ENCODE measurements at places on chromosomes 5 and 9.

GRCh38 chr5:1963358-1963757 lies 80.6 kb upstream of the IRX4 start:
- no peak for DNase-seq

- DNase-seq = no peak
Measured at GRCh38 chr5:34062419-34062818, 19.4 kb upstream of the C1QTNF3 start.

DNA sequence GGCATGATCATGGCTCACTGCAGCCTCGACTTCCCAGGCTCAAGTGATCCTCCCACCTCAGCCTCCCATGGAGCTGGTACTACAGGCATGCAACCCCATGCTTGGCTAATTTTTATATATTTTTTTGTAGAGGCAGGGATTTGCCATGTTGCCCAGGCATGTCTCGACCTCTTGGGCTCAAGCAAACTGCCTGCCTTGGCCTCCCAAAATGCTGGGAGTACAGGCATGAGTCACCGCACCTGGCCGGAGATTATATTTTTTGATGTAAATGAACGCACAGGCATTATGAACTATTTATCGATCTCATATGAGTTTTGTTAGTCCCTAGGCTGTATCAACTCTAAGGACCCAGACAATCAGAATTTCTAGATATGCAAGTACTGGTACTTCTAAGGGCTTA lies 25.5 kb upstream of the CEP120 start:
- no peak for DNase-seq

- no peak for DNase-seq
Measured at GRCh38 chr9:129644365-129644764, 2.4 kb upstream of the ASB6 start.

DNA sequence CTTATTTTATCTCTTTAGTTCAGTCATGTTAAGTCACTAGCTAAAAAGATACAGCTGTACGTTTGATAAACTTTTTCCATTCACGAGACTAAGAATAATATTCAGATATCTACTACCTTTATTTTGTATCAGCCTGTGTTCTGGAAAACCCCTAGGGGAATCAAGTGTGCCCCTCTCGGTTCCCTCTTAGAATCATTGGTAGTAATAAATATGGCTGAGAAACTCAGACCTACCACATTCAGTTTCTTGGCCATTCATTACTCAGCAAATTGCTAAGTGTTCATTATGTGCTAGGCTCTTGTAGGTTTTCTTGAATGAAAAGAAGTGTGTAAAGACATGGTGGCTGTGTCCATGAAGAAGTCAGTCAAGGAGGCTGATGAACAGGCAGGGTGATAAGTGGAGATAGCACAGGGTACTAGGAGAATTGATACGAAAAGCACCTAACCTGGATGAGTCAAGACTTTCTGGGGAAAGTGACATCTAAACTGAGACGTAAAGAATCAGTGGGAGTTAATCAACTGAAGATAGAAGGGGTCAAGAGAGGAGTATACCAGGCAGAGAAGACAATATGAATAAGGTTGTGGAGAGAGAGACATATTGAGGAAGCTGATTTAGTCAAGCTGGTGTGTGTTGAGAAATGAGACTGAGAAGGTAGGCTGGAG lies 86.2 kb downstream of the CSNK1G3 start:
- DNase-seq = no peak

DNA sequence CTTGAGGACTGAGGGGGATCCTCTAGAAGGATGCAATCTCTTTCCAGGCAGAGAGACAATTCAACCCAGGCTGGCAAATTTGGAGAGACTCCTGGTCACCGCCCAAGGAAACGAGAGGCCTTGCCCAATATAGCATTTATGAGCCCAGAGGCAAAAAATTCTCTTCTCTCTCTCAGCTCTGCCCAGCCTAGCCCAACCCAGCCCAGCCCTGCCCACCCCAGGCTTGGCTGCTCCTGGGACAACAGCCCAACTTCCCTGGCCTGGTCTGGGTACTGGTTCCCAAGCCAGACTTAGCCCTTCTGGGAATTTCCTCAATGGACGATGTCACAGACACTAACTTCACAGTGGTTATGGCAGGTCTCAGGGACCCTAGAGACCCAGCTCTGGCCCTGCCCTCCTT lies 116.5 kb downstream of the PSD2 start:
- DNase-seq = no peak

GRCh38 chr9:4812858-4813257 lies 20.1 kb downstream of the RCL1 start:
- no peak for DNase-seq

GRCh38 chr5:105789246-105789645 lies 1881.5 kb downstream of the EFNA5 start:
- DNase-seq = no peak

DNA sequence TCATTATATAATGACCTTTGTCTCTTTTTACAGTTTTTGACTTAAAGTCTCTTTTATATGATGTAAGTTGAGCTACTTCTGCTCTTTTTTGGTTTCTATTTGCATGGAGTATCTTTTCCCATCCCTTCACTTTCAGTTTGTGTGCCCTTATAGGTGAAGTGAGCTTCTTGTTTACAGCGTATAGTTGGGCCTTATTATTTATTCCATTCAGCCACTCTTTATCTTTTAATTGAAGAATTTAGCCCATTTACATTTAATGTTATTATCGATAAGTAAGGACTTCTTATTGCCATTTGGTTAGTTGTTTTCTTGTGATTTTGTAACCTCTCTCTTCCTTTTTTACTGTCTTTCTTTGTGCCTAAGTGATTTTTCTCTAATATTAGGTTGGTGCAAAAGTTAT lies 117.3 kb downstream of the ADAMTSL1 start:
- DNase-seq = no peak

DNA sequence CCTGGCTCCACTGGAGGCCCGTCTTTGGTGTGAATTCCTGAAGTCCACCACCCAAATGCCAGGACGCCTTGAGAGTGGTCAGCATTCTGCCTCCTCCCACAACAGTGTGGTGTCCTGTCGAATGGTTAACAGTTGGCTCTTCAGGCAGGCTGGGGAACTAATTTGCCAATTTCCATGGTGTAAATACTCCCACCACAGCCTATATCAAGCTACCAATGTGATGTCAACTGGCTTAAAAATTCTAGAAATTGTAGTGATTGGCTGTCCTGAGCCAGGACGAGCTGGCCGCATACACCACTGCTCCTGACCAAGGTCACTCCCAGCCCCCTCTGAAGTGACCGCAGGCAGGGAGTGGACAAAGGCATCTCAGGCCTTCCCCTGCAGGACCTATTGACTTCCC lies 11.1 kb downstream of the UNC5A start:
- no peak for DNase-seq

GRCh38 chr5:116922532-116922931 lies 347.9 kb upstream of the SEMA6A start:
- DNase-seq = no peak

DNA sequence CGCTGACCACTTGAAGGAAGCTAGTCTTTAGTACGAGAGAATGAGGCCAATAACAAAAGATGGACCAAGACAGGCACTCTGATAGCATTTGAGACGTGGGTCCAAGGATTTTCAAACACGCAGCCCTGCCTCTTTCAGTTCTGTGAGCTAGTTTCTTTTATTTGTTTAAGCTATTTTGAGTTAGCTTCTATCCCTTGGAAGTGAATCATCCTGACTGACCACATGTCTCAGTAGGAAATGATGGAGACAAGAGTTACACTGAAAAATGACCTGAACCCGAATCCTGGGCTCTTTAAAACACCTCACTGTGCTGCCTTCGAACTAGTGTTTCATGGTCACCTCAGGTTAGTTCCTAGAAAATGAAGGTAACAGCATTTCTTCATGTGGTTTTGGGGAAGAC lies 9.9 kb downstream of the TEK start:
- DNase-seq = no peak

DNA sequence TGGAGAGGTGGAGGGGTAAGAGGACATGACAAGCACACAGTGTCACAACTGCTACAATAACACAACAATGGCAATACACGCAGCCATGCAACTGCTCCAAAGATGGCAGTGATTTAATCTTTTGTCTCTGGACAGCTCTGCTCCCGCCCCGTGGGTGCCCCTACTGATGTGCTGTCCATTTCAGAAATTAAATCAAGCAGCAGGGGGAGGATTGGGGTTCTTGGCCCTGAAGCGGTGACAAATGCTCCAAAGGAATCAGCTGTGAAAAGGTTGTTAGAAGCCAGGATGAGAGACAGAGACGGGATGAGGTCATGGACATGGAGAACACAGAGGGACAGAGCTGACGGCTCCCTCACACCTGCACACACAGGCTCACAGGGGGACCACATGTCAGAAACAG lies 22.6 kb downstream of the CNTFR start:
- no peak for DNase-seq

- DNase-seq = no peak
Measured at GRCh38 chr5:110965773-110966581, 105.5 kb upstream of the TSLP start.

GRCh38 chr9:117088786-117089185 lies 326.1 kb downstream of the ASTN2 start:
- no peak for DNase-seq

GRCh38 chr9:108831496-108832178 lies 24.1 kb downstream of the ACTL7B start:
- DNase-seq = no peak

DNA sequence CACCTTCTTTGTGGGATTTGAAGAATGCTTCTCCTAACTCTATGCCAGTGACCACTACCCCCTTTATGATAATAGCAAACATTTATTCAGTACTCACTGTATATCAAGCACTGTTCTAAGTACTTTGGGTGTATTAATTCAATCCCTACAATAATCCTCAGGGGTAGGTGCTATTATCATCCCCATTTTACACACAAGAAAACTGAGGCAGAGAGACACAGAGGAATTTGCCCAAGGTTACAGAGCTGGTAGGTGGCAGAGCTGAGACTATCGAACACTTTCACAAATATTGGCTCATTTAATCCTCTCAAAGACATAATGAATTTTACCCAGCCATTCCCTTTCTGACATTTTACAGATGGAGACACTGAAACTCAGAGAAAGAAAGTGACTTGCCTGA lies 9.8 kb upstream of the LARP1 start:
- DNase-seq = no peak

DNA sequence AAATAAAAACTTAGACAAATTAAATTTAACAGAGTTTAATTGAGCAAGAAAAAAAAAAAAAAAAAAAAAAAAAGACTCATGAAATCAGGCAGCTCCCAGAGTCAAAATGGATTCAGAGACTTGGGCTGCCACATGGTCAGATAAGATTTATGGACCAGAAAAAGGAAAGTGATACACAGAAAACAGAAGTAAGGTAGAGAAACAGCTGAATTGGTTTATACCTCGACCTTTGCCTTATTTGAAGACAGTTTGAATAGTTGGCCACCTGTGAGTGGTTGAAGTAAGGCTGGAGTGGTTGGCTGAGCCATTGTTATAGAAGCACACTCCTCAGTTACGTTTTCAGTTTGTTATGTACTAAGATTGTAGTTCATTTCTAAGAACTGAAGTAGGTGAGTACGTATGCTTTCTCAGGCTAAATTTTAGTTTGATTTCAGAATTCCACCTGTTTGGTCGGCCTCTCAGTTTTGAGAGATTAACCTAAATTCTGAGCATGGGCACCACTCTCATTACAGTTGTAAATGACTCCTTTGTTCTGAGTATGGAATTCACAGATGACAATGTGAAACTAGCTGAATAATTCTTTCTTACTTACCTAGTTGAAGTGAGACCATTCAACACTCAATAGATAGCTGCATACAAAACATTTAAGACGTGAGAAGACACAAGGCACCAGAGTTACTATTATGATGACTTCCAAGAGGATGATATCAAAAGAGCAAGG lies 149.0 kb downstream of the AOPEP start:
- DNase-seq = no peak

DNA sequence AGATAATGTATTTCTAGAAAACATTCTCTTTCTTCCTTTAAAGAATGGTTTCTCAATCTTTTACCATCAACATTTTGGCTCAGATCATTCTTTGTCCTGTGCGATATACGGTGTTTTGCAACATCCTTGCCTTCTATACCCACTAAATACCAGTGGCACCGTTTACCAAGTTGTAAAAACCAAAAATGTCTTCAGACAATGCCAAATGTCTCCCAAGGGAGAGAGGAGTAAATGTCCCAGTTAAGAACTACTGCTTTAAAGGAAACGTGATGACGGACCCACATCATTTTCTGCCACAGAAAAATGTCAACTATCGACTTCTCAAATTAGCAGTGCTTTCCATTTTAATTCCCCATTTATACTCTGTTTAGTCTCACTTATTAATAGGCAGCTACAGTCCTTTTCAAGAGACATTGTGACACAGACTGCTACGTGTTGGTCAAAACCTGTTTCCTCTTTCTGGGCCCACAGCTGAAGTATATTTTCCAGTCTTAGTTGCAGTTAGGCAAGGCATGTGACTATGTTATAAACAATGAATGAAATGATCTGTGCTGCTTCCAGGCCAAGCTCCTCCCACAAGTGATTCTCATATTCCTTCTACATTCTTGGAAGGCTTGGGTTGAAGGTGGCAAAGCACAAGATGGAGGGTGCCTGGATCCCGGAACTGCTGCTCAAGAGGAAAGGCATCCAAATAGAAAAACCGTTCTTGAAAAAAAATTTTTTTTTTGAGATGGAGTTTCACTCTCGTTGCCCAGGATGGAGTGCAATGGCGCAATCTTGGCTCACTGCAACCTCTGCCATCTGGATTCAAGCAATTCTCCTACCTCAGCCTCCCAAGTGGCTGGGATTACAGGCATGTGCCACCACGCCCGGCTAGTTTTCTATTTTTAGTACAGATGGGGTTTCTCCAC lies 8.8 kb downstream of the PRXL2C start:
- DNase-seq = no peak

DNA sequence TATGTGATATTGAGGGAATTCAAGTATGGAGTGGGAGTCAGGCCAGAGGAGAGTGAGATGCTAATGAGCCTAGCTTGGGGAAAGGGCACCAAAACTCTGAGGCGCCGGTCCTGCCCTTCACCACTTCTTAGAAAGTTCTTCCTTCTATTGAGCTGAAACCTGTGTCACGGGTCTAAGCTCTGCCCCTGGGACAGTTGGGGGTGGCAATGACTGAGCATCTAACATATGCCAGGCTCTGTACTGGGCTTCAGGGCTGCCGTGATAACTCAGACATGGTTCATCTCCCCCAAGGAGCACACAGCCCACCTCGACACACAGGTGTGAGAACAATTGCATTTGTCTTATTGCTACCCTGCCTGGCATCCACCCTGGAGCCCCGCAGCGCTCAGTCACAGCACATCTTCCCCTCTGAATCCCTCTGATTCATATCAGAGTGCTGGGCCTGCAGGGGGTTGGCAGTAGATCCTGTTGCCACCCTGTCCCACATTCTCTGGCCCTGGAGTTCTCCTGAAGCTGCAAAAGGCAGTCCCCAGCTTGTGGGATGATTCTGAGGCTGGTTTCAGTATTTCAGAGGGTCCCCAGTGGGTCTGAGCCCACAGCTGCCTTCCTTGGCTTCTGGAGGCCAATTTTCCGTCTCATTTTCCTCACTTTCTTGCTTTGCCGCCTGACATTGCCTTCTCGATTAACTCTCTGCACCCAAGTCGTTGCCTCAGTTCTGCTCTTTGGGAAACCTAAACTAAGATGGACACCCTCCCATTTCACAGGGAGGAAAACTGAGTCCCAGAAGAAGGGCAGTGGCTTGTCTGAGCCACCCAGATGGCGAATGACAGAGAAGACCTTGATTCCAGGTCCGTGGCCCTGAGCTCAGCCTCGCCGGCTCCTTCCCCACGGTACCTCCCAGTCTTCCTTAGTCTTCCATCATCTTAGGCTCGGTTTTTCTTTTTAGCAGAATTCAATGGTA lies 42.5 kb downstream of the ALG2 start:
- no peak for DNase-seq

- no peak for DNase-seq
Measured at GRCh38 chr5:124162767-124163532, 583.5 kb downstream of the ZNF608 start.

- DNase-seq = no peak
Measured at GRCh38 chr5:40484495-40484894, 195.2 kb upstream of the PTGER4 start.

GRCh38 chr5:180658774-180659564 lies 9.6 kb upstream of the FLT4 start:
- DNase-seq = no peak

Data from activated T-helper 1 cell treated with anti-CD3 and anti-CD28 coated beads, Interleukin-12 subunit alpha, Interleukin-12 subunit beta, Interleukin-2, Interleukin-4 antibody, amounts not matched to agents 30 ng/mL and 10 ng/mL and 1 ng/mL, durations not matched to agents 14 hours and 24 hours and 36 hours (primary cell).